ENCODE measurements at places on chromosomes 7 and 10.
A peak's percentile ranks its signal among the peaks of the same experiment; 100 is the strongest.

DNA sequence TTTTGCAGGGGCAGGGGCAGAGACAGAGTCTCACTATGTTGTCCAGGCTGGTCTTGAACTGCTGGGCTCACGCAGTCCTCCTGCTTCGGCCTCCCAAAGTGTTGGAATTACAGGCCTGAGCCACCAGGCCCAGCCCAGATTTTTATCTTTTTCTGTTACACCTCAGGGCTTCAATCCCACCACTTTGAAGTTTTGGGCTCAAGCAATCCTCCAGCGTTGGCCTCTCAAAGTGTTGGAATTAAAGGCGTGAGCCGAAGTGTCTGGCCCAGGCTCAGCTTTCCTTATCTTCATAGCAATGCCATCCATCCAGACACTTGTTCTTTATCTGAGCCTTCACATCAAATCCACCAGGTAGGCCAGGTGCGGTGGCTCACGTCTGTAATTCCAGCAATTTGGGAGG is 4.1 kb downstream of the TAF6 start:
- no peak for DNase-seq

- no peak for DNase-seq
Observed at GRCh38 chr7:44087911-44088838, 5.8 kb upstream of the POLM start.

GRCh38 chr10:86693721-86694369 is 25.5 kb downstream of the LDB3 start:
- peak; percentile 78 for DNase-seq

DNA sequence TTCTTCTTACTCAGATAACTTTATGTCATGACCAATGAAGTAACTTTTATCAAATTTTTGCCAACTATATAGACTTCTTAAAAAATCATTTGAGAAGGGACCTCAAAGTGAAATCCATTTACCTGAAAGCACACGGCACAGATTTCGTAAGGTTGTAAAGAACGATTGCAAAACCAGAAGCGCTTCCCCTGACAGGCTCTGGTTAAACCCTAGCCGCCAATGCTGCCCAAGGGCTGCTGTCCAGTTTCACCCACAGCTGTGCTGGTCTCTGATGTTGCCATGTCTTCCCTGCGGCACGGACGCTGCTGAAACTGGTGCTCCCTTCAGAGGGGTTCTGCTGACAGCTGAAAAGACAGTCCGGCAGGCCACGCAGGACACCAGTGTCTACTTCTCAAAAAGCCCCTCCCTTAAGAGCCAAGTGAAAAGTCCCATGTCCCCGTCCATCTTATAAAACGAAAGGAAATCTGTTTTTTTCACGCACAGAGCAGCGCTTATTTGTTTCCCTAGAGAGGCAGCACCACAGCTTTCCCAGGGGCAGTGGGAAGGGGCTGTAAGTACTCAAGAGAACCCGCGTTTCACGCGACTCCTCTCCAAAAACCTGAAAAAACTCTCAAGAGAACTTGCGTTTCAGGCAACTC is 32.5 kb downstream of the GNA12 start:
- DNase-seq: no peak

DNA sequence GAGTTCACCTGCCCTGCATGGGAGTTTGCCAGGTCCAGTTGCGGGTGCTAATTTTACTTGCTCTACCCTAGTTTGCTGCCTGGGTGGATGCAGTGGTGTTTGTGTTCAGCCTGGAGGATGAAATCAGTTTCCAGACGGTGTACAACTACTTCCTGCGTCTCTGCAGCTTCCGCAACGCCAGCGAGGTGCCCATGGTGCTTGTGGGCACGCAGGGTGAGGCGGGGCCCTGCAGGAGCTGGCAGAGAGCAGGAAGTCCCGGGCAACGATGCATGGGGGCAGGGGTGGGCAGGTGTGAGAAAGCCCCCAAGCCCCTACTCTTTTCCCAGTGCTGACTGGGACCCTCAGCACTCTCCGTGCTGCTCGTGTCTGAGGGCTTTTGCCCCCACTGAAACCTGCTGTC is 31.3 kb downstream of the AGAP3 start:
- DNase-seq: no peak
